Kidney tubule cell (primary cell): ENCODE measurements at places on chromosomes 1 and 21.

DNA sequence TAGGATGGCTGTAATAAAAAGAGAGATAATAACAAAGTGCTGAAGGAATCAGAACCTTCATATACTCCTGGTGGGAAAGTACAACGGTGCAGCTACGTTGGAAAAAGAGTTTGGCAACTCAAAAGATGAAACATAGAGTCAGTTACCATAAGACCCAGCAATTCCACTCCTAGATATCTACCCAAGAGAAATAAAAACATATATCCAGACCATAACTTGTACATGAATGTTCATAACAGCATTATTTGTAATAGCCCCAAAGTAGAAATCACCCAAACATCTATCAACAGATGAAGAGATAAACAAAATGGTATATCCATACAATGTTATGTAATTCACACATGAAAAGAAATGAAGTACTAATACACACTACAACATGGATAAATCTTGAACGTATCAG lies 30.5 kb upstream of the DNAH14 start:
- no peak for DNase-seq

DNA sequence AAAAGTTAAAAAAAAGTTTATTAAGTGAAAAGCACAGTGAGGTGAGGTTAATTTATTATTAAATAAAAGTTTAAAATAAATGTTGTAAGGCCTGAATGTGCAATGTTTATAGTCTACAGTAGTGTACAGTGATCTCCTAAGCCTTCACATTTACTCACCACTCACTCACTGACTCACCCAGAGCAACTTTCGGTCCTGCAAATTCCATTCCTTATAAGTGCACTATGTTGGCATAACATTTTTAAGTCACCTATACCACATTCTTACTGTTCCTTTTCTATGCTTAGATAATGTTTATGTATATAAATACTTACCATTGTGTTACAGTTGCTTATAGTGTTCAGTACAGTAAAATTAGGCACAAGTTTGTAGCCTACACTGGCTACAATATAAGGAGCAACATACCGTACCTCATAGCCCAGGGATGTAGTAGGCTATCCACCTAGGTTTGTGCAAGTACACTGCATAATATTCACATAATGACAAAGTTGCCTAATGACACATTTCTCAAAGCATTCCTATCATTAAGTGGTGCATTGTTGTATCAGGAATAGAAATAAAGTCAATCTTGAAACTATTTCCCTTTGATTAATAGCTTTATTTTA lies 426.5 kb upstream of the BRINP3 start:
- DNase-seq: peak; percentile 65

- DNase-seq: peak; percentile 36
Measured at GRCh38 chr1:21818656-21819055, 6.6 kb downstream of the LDLRAD2 start.

DNA sequence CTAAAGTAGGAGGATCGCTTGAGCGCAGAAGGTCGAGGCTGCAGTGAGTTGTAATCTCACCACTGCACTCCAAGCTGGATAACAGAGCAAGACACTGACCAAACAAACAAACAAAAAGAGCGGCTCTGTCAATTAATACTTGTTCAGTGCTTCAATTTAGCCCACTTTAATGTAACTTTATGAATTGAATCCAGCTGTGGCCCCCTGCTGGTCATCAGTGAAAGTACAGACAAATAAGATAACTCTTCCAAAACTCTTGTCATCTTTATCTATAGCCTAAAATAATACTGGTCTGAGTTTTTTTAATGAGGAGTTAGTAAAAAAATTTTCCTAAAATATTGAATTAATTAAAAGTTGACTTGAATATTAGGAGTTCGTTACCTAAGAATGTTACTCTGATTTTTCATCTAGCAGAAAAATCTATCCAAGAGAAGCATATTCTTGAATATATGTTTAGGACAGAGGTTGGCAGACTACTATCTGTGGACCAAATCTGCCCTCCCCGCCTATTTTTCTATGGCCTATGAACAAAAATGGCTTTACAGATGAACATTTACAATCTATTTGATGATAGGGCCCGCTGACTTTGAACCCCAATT lies 26.1 kb downstream of the ATP5PF start:
- peak; percentile 50 for DNase-seq

DNA sequence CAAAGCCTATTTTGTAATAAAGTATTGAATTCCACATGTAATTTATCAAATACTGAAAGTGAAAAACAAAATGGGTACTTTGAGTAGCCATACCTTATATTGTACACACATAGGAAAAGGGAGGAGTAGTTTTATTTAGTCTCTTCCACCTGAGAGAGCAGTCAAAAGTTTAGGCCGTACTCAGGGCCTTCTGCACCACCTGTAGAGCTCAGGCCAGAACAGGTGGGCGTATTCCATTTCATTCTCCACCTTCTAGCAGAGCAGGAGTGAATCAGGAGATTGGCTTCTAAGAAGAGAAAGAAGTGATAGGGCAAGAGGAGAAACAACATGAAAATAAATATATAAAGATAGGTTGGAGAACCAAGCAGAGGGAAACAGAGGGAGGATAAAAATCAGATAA lies 44.0 kb downstream of the TRAF5 start:
- DNase-seq: peak; percentile 24

DNA sequence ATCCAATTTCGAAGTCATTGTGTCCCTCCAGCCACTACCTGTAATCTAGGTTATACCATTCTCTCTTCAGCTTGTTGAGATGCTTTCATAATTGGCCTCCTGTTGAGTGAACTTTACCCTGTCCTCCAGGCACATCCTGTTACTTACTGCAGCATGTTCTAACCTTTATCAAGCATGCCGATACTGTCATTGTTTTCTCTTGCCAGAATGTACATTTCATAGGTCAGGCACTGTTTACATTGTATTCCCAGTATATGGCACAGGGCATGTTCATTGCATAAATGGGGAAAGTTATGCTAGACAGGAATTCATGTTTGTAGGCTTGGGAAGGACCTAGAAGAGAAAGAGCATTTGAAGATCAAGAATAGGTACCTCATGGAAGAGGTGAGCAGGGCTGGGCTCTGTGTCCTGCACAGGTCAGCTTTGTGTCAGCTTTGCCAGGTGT lies 10.2 kb downstream of the CXADR start:
- no peak for DNase-seq

DNA sequence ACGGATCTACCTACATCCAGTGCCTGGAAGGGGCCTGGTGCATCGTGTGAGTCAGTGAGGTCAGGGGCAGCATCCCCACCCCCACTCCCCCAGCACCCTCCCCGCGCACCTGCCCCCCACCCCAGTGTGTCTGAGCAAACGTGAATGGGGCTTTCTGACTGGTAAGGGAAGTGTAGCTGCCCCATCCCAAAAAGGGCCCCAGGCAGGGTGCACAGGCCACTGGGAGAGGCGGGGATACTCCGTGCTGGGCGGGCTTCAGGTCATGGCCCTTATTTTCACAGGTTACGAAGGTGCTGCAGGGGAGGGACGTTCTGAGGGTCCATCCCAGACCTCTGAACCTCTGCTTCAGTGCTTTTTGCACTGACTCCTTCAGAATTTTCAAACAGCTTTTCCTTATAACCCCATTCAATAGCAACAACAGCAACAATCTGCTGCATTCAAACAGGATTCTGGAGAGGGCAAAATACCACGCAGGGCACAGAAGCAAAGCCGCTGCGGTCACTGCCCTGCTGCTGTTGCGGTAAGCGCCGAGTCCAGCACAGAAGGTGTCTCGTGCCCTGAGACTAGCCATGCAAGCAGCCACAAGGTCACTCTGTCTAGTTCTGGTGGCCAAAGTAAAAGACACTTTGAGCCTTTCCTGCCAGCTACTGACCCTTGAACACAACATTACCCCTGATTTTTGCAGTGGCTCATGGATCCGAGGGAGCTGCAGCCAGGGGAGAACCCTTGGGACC lies 10.3 kb downstream of the TTC34 start:
- DNase-seq: no peak

DNA sequence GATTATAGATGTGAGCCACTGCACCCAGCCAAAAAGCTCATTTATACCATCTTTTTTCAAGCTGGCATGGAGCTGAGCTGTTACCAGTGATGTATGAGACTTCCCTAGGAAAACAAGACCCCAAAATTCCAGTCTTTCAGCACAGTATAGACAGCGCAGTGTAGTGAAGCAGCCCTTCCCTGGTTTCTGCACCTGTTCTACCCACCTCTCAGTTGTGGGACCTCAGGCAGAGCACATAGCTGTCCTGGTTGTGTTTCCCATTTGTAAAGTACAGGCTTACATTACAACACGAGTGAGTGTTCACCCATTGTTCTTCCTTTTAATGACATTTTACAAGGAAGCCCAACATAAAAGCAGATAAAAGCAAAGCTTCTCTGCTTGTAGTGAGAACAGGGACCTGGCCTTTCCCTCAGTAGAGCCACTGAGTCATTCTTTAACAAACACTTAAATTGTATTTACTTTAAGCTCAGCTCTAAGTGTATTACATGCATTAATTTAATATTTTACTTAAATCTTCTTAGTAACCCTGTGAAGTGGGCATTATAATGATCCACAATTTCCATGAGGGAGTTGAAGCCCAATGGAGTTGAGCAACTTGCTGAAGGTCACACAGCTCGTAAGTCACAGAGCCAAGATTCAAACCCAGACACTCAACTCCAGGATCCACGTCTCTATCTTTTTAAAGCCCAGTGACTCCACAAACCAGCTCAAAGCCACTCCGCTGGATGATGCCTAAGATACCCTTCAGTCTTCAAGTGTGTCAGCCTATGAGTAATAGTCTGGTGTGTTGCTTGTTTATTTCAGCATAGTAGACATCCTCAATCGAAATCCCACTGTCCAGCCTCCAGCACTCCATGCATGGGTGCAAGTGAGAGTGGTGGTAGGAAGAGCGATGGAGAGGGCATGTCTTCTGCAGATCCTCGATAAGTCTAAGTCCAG lies 40.5 kb upstream of the CAPZB start:
- DNase-seq: no peak

DNA sequence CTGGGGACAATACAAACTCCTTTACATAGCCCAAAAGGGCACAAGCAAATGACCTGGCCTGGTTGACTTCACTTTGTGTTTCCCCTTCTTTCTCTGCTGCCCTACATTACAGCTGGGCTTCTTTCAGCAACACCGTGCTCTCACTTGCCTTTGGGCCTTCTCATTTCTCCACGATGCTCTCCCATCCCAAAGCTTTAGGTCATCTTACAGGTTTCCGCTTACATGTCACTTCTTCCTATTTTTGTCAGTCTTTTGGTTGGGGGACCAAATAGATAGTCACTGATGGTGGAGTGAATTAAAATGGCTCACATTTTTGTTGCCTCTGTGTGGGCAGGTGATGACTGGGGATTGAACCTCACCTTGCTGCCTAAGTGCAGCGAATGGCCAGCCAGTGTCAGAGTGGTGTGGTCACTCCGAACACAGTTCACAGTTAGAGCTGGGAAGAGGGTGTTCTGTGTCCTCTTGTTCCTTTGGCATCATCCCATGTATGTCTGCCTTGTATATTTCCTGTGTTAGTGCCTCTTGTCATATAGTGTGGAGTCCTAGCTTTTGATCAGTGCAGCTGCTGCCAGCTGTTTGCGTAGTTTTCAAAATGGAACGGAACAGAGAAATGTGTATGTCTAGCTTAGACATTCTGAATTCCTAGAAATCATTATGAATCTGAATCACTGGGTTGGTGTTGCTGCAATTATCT lies 134.8 kb downstream of the NOS1AP start:
- DNase-seq: no peak

- DNase-seq: peak; percentile 69
Measured at GRCh38 chr21:35159881-35160280, 110.8 kb upstream of the RUNX1 start.
